ENCODE measurements at places on chromosomes 7 and 10.

GRCh38 chr7:92296880-92297445 lies 51.2 kb downstream of the ANKIB1 start:
- no peak for DNase-seq

GRCh38 chr7:134083766-134084487 lies 43.2 kb upstream of the LRGUK start:
- DNase-seq, result no peak

DNA sequence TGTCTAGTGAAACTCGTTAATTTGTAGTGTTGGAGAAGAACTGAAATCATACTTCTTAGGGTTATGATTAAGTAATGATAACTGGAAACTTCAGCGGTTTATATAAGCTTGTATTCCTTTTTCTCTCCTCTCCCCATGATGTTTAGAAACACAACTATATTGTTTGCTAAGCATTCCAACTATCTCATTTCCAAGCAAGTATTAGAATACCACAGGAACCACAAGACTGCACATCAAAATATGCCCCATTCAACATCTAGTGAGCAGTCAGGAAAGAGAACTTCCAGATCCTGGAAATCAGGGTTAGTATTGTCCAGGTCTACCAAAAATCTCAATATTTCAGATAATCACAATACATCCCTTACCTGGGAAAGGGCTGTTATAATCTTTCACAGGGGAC lies 187.6 kb downstream of the CFTR start:
- DNase-seq, result no peak

DNA sequence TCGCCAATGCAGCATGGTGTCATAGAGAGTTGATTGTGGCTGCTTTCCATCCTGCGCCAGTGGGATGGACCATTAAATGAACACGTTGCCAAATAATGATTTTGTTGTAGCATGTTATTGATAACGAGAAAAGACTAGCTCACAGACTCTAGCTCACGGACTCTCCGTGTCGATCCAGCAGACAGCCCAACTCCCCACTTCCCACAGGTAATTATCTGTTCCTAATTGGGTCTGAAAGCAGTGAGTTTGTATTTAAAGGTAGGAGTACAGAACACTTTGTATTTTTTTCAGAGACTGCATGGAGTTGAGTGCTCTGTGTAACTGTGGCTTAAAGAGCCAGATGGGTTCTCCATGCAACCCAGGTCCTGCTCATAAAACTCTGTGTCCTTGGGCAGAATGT lies 1250.5 kb downstream of the TYW1 start:
- no peak for DNase-seq

- no peak for DNase-seq
Observed at GRCh38 chr7:138981332-138982203, at the start of gene KIAA1549. TSS of gene KIAA1549 (minus strand) at chr7:138981389. CDS start at chr7:138981269, 120 bp downstream.

DNA sequence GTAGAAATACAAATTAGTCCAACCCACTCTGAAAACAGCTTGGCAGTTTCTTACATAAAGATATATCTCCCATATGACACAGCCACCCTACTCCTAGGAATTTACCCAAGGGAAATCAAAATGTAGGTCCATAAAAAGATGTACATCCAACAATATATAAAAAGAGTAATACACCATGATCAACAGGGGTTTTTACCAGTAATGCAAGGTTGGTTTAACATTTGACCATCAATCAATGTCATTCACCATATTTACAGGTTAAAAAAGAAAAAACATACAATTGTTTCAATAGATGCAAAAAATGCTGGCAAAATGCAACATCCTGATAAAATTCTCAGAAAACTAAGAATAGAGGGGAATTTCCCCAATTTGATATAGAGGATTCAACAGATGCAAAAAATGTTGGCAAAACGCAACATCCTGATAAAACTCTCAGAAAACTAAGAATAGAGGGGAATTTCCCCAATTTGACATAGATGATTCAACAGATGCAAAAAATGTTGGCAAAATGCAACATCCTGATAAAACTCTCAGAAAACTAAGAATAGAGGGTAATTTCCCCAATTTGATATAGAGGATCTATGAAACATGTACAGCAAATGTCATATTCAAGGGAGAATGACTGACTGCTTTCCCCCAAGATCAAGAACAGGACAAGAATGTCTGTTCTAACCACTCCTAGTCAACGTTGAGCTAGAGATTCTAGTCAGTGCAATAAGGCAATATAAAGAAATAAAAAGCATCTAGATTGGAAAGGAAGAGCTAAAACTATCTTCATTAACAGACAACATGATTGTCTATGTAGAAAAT lies 13.7 kb downstream of the ADAP1 start:
- no peak for DNase-seq

Measured in Panc1 (cell line).